ENCODE measurements at places on chromosomes 16 and 17.

DNA sequence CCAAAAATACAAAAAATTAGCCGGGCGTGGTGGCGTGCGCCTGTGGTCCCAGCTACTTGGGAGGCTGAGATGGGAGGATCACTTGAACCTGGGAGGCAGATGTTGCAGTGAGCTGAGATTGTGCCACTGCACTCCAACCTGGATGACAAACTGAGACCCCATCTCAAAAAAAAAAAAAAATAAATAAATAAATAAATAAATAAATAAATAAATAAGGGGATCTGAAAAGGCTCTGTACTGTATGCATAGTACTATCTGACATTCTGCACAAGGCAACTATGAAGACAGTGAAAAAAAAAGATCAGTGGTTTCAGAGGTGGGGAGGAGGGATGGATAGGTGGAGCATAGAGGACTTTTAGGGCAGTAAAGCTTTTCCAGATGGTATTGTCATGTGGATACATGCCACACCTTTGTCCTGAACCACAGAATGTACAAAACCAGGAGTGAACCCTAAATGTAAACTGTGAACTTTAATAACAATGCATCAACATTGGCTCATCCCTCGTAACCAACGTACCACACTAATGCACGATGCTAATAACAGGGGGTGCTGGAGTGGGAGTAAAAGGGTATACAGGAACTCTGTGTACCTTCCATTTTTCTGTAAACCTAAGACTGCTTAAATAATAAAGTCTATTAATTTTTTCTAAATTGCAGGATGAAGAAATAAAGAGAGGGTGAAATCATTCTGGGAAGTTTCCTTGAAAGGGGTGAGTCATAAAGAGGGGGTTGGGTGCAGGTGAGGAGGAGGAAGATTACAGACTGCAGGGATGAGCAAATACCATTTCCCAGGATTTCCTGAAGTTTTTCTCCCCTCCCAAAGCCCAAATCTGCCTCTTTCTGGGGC lies 155.8 kb upstream of the SDK2 start:
- DNase-seq = no peak

DNA sequence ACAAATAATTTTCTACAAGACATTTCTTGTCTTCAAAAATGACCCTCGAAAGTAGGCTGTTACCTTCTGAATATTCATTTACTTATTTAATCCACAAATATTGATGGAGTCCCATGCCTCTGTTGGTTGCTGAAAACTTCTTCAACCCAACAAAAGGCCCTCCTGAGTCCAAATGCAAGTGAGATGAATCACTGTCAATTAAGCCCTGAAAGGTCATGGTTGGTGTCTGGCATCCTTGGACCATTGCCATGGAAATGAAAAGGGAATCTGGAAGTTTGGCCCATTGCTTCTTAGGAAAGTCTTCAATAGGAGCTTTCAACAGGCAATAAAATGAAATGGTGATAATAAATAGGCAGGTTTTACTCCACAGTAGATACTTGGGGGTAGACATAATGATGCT lies 364.7 kb upstream of the DYNLRB2 start:
- no peak for DNase-seq

- DNase-seq = no peak
These were observed 232.5 kb downstream of the RAB11FIP4 start for GRCh38 chr17:31623990-31624389.

DNA sequence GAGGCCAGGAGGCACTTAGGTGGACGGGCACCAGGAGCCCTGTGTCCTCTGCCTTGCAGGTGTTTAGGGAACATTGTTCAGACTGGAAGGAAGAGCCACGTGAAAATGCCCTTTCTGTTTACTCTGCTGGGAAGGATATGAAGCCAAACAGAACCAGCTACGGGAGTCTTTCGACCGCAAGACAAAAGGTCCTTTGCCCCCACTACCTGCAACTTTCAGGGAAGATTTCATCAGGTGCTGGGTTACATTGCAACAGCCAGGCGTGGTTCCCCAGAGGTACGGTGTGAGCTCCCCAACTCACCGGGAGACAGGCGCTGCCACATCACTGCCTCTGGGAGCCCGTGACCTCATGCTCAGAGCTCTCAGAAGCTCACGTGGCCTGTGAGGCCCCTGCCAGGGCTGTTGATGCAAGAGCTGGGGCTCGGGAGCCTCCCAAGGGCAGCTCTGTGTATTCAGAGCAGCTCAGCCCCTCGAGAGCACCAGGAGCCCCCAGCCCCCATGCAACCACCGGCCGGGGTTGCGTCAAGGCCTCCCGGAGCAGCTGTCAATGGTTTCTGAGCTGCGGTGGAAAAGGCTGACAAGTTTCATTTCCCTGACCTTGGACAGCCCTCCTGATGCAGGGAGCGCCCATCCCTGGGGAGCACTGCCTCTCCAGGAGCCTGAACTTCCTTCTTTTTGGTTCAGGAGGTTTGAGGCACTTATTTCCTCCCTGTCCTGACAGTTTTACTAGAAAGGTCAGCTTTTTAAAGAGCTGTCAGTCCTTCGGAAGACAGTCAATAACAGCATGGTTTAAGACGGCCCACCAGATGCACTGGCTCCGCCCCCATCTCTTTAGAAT lies 42.1 kb downstream of the TBC1D16 start:
- DNase-seq = no peak

DNA sequence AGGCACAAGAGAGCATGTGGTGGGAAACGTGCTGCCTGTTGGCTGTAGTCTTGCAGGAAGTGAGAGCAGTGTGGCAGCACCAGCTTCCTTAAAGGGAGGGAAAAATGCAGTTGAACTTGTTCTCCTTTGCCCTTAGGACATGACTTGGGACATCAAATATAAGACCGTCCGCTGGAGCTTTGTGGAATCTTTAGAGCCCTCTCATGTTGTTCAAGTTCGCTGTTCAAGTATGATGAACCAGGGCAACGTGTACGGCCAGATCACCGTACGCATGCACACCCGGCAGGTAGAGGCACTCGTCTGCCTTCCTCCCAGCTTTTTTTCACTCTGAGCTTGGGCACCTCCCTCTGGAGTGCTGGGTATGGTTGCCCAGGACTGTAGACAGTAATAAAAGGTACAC lies 23.3 kb downstream of the GPR179 start:
- no peak for DNase-seq

DNA sequence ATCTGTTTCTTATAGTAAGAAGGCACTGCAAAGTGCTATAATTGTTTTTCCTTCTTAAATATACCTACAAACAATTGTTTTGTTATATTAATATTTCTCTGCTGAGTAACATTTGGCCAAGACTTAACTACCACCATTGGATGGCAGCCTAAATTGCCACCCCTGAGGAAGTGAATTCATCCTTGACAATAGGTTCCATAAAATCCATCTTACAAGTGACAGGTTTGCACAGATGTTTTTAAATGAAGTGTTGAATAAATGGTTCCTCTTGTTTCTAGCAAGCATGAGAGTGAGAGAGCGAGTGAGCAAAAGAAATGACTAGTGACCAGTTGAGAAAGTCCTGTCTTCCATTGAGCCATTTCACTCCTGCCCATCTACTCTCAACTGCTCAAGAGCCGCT lies 8.3 kb upstream of the MPHOSPH6 start:
- no peak for DNase-seq

- DNase-seq = no peak
These were observed 25.0 kb downstream of the CYB561 start for GRCh38 chr17:63420868-63421680.
